ENCODE measurements at places on chromosomes 12 and 14.

DNA sequence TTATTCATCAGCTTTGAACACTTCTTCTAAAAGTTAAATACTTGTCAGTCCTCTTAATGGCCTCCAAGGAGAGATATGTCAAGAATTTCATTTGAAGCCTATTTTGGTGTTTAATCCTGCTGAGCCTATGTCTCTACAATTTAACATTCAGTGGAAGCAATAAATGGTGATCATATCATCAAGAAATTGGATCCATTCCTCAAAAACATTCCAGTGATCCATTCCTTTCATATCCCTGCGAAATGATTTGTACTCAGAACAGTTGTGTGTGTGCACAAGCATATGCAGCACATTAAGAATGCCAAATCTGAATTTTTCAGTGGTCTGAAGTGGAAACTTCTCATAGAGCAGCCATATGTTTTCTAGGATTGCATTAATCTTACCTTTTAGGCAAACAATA, 373.7 kb upstream of the SYT1 start:
- DNase-seq = no peak

GRCh38 chr14:44494137-44494536, 12.9 kb downstream of the FSCB start:
- DNase-seq = peak; percentile 43

GRCh38 chr14:75368333-75368732, 59.5 kb upstream of the JDP2 start:
- DNase-seq = no peak

GRCh38 chr12:45285717-45286116, 69.8 kb downstream of the ANO6 start:
- DNase-seq = no peak

GRCh38 chr12:51087818-51088217, 4.4 kb upstream of the CSRNP2 start:
- no peak for DNase-seq

DNA sequence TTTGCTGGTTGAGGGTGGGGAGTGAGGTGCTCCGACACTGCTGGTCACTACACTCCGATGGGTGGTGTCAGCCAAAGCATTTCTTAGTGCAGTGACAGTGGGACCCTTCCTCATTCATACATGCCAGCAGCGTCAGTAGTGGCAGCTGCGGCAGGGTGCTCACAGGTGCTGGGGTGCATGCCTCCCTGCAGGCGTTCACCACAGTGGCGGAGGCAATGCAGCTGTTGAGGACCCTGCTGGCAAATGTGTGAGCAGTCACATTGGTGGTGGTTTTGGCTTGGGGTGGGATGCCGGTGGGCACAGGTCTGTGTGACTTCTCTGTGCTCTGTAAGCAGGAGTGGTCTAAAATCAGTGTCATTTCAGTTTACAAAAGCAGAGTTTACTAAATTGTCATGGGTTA, 464.6 kb downstream of the FUT8 start:
- no peak for DNase-seq

GRCh38 chr12:101729842-101730241, 9.4 kb downstream of the SYCP3 start:
- DNase-seq = no peak

GRCh38 chr14:52740751-52741150, 10.8 kb downstream of the STYX start:
- DNase-seq = no peak

GRCh38 chr12:7046383-7047105, 14.0 kb upstream of the C1S start:
- no peak for DNase-seq

DNA sequence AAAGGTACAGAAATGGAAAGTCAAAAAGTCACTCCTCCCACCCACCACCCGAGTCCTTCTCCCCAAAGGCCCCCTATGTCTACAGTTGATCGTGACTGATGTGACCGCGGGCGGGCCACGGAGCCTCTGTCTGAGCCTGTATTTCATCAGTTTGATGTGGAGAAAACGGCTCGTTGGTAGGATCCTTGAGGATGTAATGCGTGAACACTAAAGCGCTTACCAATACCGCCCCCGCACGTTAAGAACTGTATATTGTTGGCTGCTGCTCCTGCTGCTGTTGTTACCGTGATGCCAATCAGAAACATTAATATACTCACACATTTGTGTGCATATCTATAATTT, 24.6 kb upstream of the UBC start:
- DNase-seq = no peak

DNA sequence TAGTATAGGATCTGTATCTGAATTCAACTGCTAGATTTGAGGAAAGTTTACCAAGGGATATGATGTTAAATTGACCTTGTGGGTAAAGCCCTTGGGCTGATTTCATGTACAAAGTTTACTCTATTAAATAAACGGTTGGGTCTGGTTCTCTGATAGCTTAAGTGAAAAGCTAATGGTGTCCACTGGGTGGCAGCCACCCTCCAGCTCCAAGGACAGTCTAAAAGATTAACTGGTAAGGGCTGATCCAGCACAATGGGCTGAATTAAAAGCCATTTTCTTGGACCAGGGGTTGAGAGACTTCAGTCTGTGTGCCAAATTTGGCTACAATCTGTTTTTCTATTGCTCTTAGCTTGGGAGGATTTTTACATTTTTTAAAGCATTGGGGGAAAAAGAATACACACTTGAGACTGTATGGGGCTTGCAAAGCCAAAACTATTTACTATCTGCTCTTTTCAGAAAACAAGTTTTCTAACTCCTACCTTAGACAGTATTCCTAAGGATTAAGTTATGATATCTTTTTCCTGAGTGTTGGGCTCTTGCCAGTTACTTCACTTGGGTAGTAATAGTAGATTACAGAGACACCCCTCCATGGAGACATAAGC, 116.5 kb downstream of the GPHN start:
- DNase-seq = peak; percentile 35

GRCh38 chr12:108905725-108906124, 25.8 kb downstream of the DAO start:
- no peak for DNase-seq

- peak; percentile 17 for DNase-seq
These were observed 110.4 kb downstream of the DAD1 start for GRCh38 chr14:22478670-22479069.

GRCh38 chr12:38154096-38155019, 162.2 kb upstream of the ALG10B start:
- no peak for DNase-seq

GRCh38 chr12:1936406-1937320, 18.2 kb upstream of the CACNA2D4 start:
- no peak for DNase-seq

DNA sequence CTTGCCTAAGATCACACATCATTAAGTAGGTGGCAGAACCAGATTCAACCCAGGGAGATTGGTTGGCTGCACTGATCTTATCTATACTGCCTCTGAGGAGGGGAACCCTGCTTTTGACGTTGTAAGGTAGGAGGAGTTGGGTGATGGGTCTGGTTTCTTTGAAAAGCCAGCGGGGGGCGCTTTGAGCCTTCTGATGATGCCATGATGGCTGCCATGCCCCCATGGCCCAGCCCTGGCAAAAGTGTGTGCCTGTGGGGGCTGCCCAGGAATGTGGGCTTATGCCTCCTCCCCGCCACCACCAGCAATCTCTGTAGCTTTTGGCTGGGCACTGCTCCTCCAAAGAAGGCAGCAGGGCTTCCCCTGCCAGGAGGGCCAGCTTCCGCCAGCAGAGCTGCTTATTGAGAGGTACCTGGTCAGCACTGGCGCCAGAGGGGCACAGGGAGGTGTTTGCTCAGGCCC, 224.3 kb downstream of the SLC41A2 start:
- no peak for DNase-seq

- DNase-seq = no peak
These were observed 154.1 kb upstream of the ATP2B1 start for GRCh38 chr12:89862511-89863445.

DNA sequence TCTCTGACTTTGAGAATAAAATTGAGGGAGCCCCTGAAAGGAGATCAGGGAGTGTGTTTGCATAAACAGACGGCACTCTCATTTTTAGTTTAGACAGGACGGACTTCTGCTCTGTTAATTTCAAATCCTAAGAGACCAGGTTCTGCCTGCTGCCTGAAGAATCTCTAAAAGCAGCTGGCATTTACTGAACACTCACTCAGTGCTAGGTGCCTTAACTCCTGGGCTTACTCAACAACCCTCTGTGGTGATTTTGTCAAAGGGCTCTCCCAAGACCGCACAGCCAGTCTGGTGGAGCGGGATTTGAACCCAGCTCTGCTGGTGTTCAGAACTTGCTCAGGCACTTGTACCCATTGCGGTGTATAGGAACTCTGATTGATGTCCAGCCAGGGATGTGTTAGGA, 2.2 kb downstream of the ORAI1 start:
- no peak for DNase-seq

GRCh38 chr12:107564946-107565345, 120.7 kb upstream of the PWP1 start:
- DNase-seq = peak; percentile 12

DNA sequence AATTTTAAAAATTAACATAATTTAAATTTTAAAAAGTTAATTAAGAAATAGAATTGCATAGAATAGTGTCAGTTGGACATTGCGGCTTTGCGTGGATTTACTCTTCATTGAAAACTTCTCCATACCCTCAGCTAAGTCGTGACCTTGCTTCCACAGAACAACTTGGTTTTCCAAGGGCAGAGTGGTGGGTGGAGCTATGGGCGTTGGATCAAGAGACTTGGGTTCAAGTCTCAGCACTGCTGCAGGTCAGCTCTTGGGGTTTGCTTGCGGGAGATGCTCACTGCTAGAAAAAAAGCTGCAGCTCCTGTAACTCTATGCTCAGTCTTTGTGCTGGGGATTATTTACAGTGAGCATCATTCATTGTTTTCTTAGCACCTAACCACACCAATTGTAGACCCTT, 133.7 kb downstream of the PRIMA1 start:
- DNase-seq = no peak
